GF-D8 (cell line): ENCODE measurements at places on chromosomes 7 and 10.

DNA sequence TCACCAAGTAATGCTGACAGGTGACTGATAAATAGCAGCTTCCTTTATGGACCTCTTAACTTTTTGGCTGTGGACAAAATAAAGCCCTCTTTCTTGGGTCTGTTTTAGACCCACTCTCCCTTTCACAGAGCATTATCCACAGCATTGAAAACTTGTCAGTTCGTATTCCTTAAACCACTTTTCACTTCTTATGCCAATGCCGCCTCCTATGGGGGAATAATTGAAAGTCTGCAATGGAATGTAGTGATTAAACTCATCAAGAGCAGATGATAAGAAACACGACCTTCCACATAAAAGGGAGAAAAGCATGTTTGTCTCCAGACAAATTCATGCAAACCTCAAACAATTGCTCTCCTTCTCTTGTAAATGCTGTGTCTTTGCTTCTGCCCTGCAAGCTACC is 153.4 kb downstream of the SORCS1 start:
- DNase-seq, result no peak

DNA sequence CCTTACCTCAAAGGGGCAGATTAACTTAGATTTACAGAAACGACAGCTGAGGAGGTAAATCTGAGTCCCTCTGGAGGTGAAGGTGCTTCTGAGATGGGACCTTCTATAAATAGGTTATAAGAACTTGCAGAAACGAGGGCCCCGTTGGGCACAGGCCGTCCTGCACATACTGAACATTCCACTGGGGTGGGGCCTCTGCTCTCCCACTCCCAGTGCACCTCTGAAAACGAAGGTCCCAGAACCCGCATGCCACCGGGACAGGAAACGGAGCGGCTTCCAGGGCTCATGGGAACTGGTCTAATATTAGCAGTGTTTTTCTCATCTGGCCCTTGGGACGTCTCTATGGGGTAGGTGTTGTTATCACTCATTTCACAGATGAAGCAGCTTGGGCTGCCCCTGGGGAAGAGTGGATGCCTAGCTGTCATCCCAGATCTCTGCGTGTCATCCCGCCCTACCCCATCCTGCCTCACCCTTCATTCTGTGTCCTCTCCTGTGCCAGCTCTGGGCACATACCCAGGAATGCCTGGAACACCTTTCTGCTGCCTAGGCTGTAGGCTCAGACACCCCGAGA is 19.6 kb downstream of the C10orf62 start:
- DNase-seq, result no peak

DNA sequence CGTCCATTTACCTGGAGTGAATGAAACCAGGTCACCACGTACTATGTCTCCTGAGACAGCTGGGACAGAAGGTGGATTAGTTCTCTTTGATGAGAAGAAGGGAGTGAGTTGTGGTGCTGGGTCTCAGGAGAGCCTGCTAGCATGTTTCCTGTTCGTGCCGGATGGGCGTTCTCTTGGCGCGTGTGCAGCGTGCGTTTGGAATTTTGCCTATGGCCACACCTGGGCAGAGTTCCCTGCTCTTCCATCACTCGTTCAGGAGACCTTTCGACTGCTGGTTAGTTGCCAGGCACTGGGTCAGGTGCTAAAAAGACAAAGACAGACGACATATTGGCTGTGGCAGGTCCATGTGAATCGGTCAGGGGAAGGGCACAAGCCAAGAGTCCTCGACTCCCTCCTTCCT is 90.3 kb downstream of the TRRAP start:
- no peak for DNase-seq

GRCh38 chr7:131890176-131890575 is 333.7 kb upstream of the PODXL start:
- DNase-seq, result no peak

- no peak for DNase-seq
These were observed 125.3 kb upstream of the CCDC6 start for GRCh38 chr10:60031664-60032063.

DNA sequence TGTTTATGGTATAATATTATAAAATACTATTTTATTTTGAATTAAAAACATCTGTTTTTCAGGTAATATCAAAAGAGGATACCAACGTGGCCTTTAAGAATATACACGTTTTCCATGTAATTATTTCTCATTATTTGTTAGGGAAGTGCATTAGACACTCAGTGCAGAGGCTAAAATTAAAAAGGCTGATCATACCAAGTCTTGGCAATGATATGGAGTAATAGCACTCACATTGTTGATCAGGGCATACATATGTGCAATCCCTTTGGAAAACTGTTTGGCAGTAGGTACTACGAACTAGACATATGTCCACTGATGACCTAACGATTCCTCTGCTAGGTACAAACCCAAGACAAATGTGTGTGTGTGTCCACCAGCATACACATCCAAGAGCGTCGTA is 20.7 kb upstream of the VIPR2 start:
- DNase-seq, result no peak

- DNase-seq, result no peak
These were observed 59.4 kb downstream of the ST7 start for GRCh38 chr7:117012696-117013095.

- no peak for DNase-seq
These were observed 16.1 kb downstream of the PCBD1 start for GRCh38 chr10:70872291-70872690.

GRCh38 chr10:112434988-112435619 is 11.6 kb downstream of the ZDHHC6 start:
- DNase-seq, result no peak

- DNase-seq, result no peak
These were observed 8.4 kb upstream of the LYZL2 start for GRCh38 chr10:30637881-30638467.

DNA sequence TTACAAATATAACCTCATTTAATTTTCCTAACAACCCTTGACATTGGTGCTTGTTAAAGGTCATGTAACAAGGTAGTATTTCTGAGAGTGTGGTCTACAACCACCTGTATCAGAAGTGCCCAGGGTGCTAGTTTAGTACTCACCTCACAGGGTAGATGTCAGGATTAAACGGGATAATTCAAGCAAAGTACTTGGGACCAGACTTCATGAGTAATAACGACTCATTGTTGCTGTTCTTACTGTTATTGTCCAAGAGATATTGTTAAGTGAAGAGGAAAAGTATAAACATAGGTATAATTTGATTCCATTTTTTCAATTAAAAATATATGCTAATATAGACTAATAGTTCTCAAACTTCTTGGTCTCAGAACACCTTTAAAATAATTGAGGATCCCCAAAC is 179.3 kb downstream of the WNT2 start:
- DNase-seq, result no peak

DNA sequence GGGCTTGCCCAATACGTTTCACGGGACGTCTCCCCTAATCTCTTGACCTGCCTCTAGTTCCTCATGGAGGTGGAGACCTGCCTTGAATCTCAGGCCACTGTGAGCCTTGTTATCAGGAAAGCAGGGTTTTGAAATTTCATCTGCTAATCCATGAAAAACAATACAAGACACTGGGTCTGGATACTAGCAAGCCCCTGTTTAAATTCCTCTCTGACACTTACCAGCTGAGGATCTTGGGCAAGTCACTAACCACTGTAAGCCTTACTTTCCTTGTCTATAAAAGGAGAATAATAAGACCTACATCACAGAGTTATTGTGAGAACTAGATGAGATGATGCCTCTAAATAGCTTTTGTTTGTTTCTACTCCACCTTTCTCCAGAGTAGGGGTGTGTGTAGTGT is 303.6 kb downstream of the FGFR2 start:
- DNase-seq, result no peak

- no peak for DNase-seq
These were observed 184.7 kb upstream of the PCDH15 start for GRCh38 chr10:54985732-54986131.

- DNase-seq, result no peak
These were observed 10.5 kb upstream of the EDRF1 start for GRCh38 chr10:125708971-125709503.

DNA sequence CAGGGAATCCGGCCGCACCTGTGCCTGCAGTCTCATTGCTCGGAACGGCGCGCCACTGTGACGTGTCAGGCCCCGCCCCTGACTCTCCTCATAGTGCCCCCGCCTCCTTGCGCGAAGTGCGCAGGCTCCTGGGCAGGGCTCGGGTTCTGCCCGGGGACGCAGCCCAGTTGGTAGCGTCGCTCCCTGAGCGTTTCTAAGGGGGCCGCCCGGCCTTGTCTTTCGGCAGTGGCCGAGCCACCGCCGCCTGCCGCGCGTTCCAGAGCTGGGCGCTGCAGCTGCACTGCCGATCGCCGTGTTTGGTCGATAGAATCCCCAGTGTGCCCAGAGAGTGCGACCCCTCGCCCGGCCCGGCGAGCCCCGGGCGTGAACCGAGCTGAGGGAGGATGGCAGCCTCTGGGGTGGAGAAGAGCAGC is at the start of gene KLHL7:
KLHL7 (plus strand) TSS at position 142 of the 413 bp plus-strand sequence; CDS start at position 384, 242 bp downstream.
- DNase-seq, result peak; percentile 88

- DNase-seq, result no peak
These were observed 507.6 kb upstream of the FOXK1 start for GRCh38 chr7:4174451-4174850.

DNA sequence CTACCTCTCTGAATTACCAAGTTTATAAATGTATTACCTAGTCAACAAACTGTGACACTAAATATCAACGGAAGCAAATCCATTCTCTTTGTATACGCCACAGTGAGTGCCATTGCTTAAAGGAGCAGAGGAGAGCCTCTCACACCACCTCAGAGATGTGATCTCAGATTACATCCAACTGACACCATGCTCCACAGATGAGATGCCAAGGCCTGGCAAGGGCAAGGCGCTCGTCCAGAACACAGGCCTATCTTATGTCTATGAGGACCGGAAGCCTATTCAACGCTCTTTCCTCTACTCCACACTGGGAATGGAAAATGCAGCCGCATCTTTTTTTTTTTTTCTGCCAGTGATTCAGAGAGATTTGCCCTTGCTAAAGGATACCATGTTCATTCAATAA is 11.4 kb downstream of the PDIA4 start:
- no peak for DNase-seq

GRCh38 chr7:46414946-46415345 is 493.9 kb upstream of the IGFBP3 start:
- no peak for DNase-seq

GRCh38 chr7:30028749-30029635 is 780 bp downstream of the PLEKHA8 start:
- DNase-seq, result peak; percentile 39

DNA sequence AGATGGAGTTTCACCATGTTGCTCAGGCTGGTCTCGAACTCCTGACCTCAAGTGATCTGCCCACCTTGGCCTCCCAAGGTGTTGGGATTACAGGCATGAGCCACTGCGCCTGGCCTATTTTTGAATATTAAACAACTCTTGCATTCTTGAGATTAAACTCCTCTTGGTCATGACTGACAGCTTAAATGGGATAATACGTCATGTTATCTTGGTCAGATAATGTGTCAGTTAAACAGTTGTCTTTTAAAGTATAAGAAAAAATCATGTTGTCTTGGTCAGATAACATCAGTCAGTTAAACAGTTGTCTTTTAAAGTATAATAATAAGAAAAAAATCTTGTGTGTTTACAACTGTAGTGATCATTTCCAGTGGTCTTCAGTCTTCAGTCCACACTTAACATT is 73.6 kb upstream of the SYPL1 start:
- no peak for DNase-seq

- DNase-seq, result no peak
These were observed 1007.6 kb downstream of the DNAJB9 start for GRCh38 chr7:109577265-109577664.

DNA sequence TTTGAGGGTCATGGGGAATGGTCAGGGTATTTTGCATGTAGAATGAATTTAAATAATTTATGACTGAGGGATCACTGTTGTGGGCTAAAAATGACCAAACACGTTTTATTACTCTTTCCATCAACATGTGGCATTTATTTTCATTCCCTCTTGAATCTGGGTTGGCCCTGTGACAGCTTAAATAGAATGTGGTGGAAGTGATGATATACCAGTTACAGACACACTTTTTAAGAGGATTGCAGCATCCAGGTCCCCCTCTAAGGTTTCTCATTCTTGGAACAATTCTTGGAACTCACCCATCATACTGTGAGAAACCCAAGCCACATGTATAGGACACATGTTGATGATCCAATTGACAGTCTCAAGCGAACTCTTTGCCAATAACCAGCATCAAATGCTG is 272.4 kb downstream of the ETV1 start:
- DNase-seq, result no peak

GRCh38 chr10:108003061-108003460 is 838.6 kb upstream of the SORCS1 start:
- DNase-seq, result no peak

DNA sequence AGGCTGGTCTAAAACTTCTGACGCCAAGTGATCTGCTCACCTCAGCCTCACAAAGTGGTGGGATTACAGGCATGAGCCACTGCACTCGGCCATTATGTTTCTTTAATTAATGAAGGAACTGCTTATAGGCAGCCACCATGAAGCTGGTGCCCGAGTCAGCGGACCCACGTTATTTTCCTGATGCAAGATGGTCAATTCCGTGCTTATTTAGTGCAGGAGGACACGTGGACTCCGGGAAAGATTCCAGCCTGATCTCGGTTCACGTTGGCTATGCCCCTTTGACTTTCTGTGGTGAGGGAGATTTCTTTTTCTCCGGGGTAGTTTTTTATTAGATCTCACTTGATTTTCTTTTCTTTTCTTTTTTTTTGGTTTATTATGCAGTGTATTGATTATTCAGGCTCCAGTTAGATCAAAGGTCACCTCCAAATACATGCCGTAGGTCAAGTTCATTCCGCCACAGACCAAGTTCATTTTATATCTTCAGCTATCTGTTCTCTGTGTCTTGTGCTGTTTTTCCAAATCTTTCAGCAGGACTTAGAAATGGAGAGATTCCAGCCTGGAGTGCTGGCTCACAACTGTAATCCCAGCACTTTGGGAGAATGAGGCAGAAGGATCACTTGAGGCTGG is 8.3 kb downstream of the CAMK1D start:
- DNase-seq, result no peak

GRCh38 chr7:69967689-69968450 is 369.6 kb downstream of the AUTS2 start:
- no peak for DNase-seq

DNA sequence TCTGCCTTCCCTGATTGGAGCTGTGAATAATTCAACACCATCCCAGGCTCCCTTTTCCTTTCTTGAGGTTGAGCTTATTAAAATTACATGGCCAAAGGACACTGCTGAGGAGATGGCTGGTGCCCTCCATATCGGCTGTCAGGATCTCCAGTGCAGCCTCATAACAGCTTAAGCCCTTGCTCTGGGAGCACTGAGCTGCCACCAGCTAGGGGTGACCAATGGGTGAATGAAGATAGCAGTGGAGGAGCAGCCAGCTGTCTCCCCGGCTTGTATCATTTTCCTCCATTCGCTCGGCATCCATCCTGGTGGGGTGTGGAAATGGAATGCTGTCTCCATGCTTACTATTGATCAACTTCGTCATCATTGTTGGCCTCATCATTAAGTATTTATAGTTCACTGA is 154.6 kb downstream of the TMEM178B start:
- no peak for DNase-seq

GRCh38 chr10:1309617-1310270 is 253.6 kb downstream of the WDR37 start:
- DNase-seq, result no peak
